RWPE1 (cell line): ENCODE measurements at places on chromosomes 11 and 22.

DNA sequence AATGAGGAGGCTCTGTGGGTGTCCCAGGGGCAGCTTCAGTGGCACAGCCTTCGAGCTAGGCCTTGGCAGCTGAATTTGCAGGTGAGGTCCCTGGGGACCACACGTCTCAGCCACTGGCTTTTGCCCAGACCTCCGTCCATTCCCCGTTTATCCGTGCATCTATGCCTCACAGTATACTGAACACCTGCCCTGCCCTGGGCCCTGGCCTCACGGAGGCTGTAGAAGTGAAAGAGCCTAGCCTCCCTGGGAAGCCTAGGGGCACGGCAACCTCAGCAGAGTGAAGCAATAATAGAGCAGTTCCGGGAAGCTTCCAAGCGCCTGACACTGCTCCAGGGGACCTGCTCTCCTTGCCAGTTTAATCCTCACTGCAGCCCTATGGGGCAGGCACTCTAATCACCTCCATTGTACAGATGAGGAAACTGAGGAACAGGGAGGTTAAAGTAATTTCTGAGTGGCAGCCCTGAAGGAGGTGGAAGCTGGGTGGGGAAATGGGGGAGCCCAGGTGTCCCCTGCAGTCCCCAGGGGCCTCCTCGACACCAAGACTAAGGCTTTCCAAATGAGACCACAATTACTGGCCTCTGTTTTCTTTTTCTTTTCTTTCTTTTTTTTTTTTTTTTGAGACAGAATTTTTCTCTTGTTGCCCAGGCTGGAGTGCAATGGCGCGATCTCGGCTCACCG is 2.7 kb upstream of the NFAM1 start:
- DNase-seq, result no peak

DNA sequence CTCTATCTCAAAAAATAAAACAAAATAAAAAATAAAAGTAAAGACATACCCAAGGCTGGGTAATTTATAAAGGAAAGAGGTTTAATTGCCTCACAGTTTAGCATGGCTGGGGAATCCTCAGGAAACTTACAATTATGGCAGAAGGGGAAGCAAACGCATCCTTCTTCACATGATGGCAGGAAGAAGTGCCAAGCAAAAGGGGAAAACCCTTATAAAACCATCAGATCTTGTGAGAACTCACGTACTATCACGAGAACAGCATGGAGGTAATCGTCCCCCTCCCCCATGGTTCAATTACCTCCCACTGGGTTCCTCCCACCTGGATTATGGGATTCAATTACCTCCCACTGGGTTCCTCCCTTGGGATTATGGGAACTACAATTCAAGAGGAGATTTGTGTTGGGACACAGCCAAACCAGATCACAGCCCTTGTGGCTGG is 8.3 kb upstream of the SSTR3 start:
- DNase-seq, result no peak

GRCh38 chr11:102139081-102139498 is 28.8 kb downstream of the YAP1 start:
- DNase-seq, result peak; percentile 60

GRCh38 chr22:50696799-50697561 is 24.4 kb downstream of the SHANK3 start:
- DNase-seq, result peak; percentile 16

DNA sequence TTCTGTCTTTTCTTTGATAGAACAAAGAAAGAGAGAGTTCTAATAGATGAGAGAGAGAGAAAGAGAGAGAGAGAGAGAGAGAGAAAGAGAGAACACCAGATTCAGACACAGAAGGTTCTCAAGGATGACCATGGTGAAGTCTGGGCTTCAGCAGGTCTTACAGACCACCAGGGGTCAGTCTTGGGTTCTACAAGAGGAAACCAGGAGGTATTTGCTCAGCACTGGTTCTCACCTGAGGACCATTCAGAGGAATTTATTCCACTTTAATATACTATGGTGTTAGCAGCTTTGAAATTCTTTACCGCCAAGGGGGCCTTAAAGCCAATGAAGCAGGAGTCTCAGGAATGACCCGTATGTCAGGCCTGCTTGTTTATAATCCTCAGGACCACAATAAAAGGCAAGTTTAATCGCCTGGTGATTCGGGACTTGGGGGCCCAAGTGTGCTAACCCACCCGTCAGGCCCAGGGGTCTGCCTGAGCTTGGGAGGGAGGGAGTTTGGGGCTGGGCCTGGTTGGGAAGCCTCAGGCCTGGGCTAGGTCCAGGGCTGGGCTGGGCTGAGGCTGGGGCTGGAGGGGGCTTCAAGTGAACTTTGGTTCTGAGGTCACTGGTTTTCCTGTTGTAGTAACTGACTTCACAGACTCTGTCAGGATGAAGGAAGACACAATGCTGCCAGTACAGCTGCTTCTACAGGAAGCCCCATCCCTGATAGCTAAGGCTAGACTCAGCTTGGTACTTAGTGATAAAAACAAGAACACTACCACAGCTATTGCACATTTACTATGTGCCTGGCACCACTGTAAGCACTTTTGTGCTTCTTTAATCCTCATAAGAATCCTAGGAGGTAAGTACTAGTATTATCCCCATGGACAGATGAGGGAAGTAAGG is 179.2 kb upstream of the ZBED5 start:
- DNase-seq, result peak; percentile 9
